ENCODE measurements at places on chromosomes 4 and X. TPM values are rescaled to one million over a fixed set of nuclear protein-coding genes. Genes with fewer than 3 reads are reported as not detected.

Gene PPP1R2C
- total RNA-seq, result not detected

Gene ZFYVE28
- total RNA-seq, result 1.8 TPM

Gene EPGN
- total RNA-seq, result under 0.01 TPM

Gene SYNPO2
- 0.20 TPM for total RNA-seq

Gene RHOH
- 0.22 TPM for total RNA-seq

Gene PARM1
- total RNA-seq, result not detected

Gene FOXR2
- not detected for total RNA-seq

Gene PCDH11X
- not detected for total RNA-seq

Gene TBC1D8B
- total RNA-seq, result 2.2 TPM

Gene GPAT3
- total RNA-seq, result 23.4 TPM

Gene PGAM4
- not detected for total RNA-seq

Gene PPEF2
- total RNA-seq, result under 0.01 TPM

Gene RBM47
- total RNA-seq, result not detected

Gene OTC
- 1.2 TPM for total RNA-seq

Gene TCEAL5
- total RNA-seq, result not detected

Gene FAM241A
- 8.1 TPM for total RNA-seq

Gene UGT2A1
- total RNA-seq, result not detected

Gene RIPPLY1
- not detected for total RNA-seq

Gene DRD5
- not detected for total RNA-seq

Gene CLNK
- total RNA-seq, result not detected

Gene FRMD7
- not detected for total RNA-seq

Gene GCNA
- 1.8 TPM for total RNA-seq

Gene NLGN4X
- 0.40 TPM for total RNA-seq

Gene MXD4
- total RNA-seq, result 56.2 TPM

Gene USP38
- 22.4 TPM for total RNA-seq

Gene HPGD
- total RNA-seq, result not detected

Gene FGF16
- 0.20 TPM for total RNA-seq

Gene PPP1R3F
- total RNA-seq, result 1.3 TPM

Gene EGF
- total RNA-seq, result not detected

Gene FRG2
- total RNA-seq, result not detected

Gene ZNF630
- 0.99 TPM for total RNA-seq

Gene FAT4
- total RNA-seq, result 40.3 TPM

Gene HUWE1
- 57.1 TPM for total RNA-seq

Gene MND1
- total RNA-seq, result 2.8 TPM

Gene ABCG2
- total RNA-seq, result 12.9 TPM

Gene BGN
- total RNA-seq, result 15.3 TPM

Gene BTC
- total RNA-seq, result not detected

Gene TRPC5OS
- total RNA-seq, result not detected

Gene CRLF2
- not detected for total RNA-seq

Gene GAGE12J
- not detected for total RNA-seq

Gene SPANXN3
- total RNA-seq, result not detected

Gene RPL9
- 2,228 TPM for total RNA-seq

Gene REPS2
- total RNA-seq, result 5.2 TPM

Gene CHRNA9
- total RNA-seq, result not detected

Gene TMPRSS11B
- total RNA-seq, result not detected

Gene RNF175
- total RNA-seq, result 0.20 TPM

Gene CD40LG
- total RNA-seq, result not detected

Gene NAAA
- total RNA-seq, result 28.6 TPM

Gene SMIM10L2A
- total RNA-seq, result 0.65 TPM

Gene KCNE5
- not detected for total RNA-seq

Gene MAB21L2
- 0.20 TPM for total RNA-seq

Gene BEX3
- total RNA-seq, result 200 TPM

Gene IL2RG
- total RNA-seq, result not detected

Gene PHF8
- total RNA-seq, result 8.5 TPM

Gene RRH
- total RNA-seq, result not detected

Gene LANCL3
- under 0.01 TPM for total RNA-seq

Gene SOWAHB
- total RNA-seq, result not detected

Gene MEPE
- total RNA-seq, result not detected

Data from lung microvascular endothelial cell (primary cell).